CD4-positive, CD25-positive, alpha-beta regulatory T cell (primary cell): ENCODE measurements at places on chromosomes 1 and 21.

GRCh38 chr21:41428311-41428710 is 2.3 kb downstream of the MX1 start:
- no peak for DNase-seq
- H3K36me3 ChIP-seq = peaks cover 47% of the 10 kb centered on the region
- peaks cover 25% of the 10 kb centered on the region for H3K4me1 ChIP-seq
- no peak overlapping the region for H3K4me3 ChIP-seq
- no peak overlapping the region for H3K27ac ChIP-seq
- no peaks in the 10 kb centered on the region for H3K27me3 ChIP-seq

DNA sequence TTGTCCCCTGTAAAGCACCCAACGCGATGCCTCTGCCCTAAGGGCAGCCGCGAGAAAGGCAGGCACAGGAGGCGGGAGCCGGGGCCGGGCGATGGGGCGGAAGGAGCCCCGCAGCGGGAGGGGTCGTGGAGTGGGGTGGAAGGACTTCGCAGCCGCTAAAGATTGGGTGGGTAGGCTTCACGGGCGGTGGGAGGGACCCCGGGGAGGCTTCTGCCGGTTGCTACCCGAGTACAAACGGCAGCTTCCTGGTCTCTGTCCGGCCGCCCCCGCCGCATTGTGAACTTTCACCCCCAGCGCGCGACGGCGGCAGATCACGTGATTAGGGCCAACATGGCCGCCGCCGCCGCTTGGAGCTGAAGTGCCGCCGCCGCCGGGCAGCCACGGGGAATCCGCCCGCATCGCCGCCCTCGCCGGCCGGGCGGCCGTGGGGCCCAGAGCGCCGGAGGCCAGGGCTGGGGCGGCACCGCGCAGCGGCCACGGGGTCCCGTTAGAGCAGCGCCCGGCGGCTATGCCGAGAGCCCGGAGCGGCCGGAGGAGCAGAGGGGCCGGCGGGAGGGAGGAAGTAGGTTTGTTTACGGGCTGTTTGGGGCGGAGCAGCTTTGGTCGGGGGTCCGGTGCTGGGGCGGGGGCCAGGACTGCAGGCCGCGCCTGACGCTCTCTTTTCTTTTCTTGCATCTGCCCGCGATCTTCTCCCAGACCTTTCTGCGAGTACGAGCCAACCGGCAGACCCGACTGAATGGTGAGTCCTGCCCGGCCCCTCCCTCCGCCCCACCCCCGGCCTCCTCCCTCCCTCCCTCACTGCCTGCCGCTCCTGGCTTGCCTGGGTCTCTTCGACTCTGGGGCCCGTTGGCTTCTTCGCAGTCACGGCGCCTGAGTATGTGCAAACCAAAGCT is 42.4 kb downstream of the TMEM53 start:
- H3K4me3 ChIP-seq = peak overlapping the region; percentile 69
- H3K4me1 ChIP-seq = peaks cover 22% of the 10 kb centered on the region
- DNase-seq = peak; percentile 89
- H3K27ac ChIP-seq = peak overlapping the region; percentile 85
- peaks cover 41% of the 10 kb centered on the region for H3K36me3 ChIP-seq
- no peaks in the 10 kb centered on the region for H3K27me3 ChIP-seq

DNA sequence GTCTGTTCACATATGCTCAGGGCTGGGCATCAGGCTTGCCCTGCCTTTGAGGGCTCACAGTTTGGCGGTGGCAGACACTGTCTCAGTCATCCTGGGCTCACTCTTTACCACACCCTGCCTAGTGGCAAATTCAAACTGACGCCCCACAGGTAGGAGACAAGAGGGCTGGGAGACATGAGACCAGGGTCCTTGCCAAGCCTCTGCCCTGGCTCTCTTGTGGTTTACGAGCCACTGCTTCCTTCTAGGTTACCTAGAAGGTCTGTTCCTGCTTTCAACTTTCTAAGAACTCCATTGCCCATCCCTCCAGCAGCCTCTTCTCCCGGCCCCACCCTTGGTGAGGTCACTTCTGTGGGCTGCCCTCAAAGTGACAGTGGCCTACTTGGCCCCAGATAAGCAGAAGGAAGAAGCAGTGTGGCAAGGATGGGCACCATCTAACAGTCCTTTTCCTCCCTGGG is 10.5 kb downstream of the KIF21B start:
- no peak overlapping the region for H3K27ac ChIP-seq
- no peak overlapping the region for H3K4me3 ChIP-seq
- DNase-seq = peak; percentile 80
- H3K36me3 ChIP-seq = peaks cover 19% of the 10 kb centered on the region

GRCh38 chr21:20822666-20823065 is 175.5 kb upstream of the NCAM2 start:
- no peak overlapping the region for H3K4me3 ChIP-seq
- H3K4me1 ChIP-seq = no peaks in the 10 kb centered on the region
- DNase-seq = no peak

GRCh38 chr1:15950763-15951295 is 25.1 kb downstream of the ZBTB17 start:
- H3K4me1 ChIP-seq = peaks cover 50% of the 10 kb centered on the region
- peaks cover 17% of the 10 kb centered on the region for H3K36me3 ChIP-seq
- peak; percentile 52 for DNase-seq
- no peaks in the 10 kb centered on the region for H3K27me3 ChIP-seq

- no peak overlapping the region for H3K4me3 ChIP-seq
- no peak for DNase-seq
- no peaks in the 10 kb centered on the region for H3K27me3 ChIP-seq
- H3K36me3 ChIP-seq = peaks cover 7% of the 10 kb centered on the region
- H3K4me1 ChIP-seq = peaks cover 37% of the 10 kb centered on the region
- H3K27ac ChIP-seq = no peak overlapping the region
These were observed 1.2 kb downstream of the LRRC42 start for GRCh38 chr1:53947172-53947907.

DNA sequence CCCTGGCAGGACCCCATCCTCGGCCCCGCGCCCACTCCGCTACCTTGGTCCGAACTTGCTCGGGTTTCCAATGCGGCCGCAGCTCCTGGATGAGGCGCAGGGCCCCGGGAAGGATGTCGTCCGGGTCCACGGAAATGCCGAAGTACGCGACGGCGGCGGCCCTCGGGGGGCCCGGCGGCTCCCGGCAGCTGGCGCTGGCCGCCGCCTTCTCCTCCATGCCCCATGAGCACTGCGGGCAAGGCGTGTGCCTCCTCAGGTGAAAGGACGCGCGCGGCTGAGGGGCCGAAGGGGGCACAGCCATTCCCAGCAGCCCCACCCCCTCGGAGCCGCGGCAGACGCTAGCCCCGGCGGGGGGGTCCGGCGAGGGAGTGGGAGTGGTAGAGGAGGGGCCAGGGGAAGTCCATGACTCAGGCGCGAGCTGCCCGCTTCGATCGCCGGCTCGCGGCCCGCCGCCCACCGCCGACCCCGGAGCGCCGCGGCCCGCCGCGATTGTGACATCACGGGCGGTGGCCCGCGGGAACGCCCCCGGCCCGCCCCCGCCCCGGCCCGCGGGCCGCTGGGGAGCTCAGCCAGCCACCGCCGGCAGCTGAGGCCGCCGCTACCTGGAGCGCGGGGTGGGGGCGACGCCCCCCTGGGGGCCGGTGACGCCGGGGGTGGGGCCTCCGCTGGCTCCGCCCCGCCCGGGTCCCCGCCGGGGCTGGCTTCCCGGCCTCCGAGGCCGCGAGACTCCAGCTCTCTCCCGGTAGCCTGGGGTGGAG is at the start of gene ETNK2:
Gene ETNK2, minus strand, starts transcription at position 493 of the 758 bp plus-strand sequence. Its CDS starts 192 bp downstream, at position 301.
- H3K36me3 ChIP-seq = no peaks in the 10 kb centered on the region
- peak; percentile 44 for DNase-seq
- H3K27ac ChIP-seq = no peak within 1 kb of the TSS

DNA sequence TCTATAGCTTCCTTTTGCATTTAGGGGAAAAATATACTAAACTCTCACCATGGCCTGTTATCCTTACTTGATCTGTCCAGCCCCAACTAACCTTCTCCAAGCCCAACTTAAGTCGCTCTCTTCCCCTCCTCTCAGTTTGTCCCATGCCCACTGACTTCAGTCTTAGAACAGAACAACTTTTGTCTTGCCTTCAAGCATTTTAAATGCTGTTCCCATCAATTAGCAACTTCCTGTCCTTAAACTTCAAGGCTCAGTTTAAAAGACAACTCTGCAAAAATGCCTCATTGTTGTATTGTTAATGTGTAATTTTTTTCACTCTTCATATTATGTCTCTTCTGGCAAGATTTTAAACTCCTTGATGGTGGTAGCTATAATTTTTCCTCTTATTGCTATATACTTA is 526.9 kb downstream of the NEGR1 start:
- no peak overlapping the region for H3K4me3 ChIP-seq
- DNase-seq = no peak
- H3K4me1 ChIP-seq = no peaks in the 10 kb centered on the region
- no peaks in the 10 kb centered on the region for H3K36me3 ChIP-seq
- no peaks in the 10 kb centered on the region for H3K27me3 ChIP-seq
- no peak overlapping the region for H3K27ac ChIP-seq

DNA sequence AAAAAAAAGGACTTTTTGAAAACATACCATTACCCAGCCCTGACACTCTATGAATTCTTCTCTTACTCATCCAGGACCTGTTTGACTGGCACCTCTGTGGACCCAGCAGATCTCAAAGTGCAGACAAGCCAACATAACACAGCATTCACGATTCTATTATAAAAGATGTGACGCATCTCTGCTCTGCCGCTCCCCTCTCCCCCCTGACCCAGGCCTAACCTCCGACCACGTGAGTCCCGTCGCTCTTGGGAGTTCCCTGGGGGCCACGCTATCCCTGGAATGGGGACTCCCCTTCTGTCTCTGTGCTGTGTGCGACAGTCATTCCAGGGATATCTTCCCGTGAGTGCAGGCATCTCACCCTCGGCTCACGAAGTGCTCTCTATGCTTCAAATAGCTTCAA is 21.1 kb downstream of the LRRC38 start:
- no peak for DNase-seq
- no peak overlapping the region for H3K27ac ChIP-seq
- no peaks in the 10 kb centered on the region for H3K27me3 ChIP-seq
- no peak overlapping the region for H3K4me3 ChIP-seq
- H3K36me3 ChIP-seq = no peaks in the 10 kb centered on the region

- H3K27me3 ChIP-seq = peaks cover 6% of the 10 kb centered on the region
- no peaks in the 10 kb centered on the region for H3K36me3 ChIP-seq
- H3K27ac ChIP-seq = no peak overlapping the region
- peaks cover 34% of the 10 kb centered on the region for H3K4me1 ChIP-seq
- no peak overlapping the region for H3K4me3 ChIP-seq
These were observed 9.9 kb upstream of the DISC1 start for GRCh38 chr1:231616667-231617066.

DNA sequence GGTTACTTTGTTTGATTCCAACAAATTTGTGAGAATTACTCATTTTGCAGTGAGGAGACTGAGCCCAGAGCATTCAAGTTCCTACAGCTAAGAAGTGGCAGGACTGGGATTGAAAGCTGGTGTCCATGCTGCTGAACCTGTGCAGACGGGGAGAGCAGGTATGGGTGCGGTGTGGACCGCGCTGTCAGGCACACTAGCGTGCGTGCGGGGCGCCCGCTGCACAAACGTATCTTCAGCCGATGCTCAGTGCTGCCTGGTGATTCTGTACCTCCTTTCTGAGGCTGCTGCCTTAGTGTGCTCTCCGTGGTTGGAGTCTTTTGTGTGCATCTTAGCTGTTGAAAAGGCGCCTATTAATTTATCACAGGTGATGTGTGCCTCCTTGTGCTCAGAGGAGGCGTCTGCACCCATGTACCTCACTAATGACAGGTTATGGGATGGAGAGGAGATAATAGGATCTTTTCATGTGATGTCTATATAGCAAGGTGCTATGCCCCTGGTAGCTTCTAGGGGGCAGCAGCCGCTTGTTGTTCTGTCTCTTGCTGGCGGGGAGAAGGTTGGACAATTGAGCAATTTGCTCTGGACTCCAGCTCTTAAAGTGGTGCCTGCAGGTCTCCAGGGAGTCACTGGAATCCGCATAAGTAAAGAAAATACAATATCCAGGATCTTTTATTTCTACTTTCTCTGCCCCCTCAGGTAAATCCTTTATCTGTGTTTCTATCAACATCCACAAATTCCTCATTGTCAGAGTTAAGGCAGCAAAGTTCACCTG is 32.5 kb downstream of the PEX14 start:
- H3K27me3 ChIP-seq = no peaks in the 10 kb centered on the region
- no peak overlapping the region for H3K4me3 ChIP-seq
- peak; percentile 50 for DNase-seq
- no peaks in the 10 kb centered on the region for H3K36me3 ChIP-seq
- H3K27ac ChIP-seq = no peak overlapping the region

DNA sequence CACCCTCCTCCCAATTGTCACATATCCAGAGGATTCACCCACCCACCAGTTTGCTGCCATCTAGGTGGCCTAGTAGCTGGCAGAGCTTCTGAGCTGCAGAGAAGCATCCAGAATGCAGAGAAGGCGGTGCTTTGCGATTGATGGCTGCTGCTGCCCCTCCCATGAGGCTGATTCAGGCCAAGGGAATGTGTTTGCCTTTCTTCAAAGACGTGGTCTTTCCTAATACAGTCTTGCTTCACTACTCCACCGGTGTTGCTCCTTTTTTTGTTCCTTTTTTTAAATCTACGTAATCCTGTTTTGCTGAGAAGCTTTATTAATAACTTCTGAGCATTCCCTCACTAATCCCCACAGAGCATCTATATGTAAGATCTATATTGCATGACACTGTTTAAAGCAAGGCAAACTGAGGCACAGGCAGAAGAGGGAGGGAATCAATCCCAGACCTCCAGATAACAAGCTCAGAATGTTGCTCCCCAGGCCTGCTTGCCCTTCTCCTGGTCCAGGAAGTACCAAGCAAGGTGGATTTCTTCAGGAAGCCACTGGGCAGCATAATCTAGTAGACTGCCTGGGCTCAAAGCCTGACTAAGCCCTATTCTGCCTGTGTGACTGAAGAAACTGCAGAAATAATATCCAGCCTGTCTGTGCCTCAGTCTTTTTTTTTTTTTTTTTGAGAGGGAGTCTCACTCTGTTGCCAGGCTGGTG is 275.5 kb upstream of the FMN2 start:
- no peak overlapping the region for H3K27ac ChIP-seq
- H3K4me3 ChIP-seq = no peak overlapping the region
- DNase-seq = no peak
- no peaks in the 10 kb centered on the region for H3K36me3 ChIP-seq
- H3K4me1 ChIP-seq = peaks cover 14% of the 10 kb centered on the region
- no peaks in the 10 kb centered on the region for H3K27me3 ChIP-seq

DNA sequence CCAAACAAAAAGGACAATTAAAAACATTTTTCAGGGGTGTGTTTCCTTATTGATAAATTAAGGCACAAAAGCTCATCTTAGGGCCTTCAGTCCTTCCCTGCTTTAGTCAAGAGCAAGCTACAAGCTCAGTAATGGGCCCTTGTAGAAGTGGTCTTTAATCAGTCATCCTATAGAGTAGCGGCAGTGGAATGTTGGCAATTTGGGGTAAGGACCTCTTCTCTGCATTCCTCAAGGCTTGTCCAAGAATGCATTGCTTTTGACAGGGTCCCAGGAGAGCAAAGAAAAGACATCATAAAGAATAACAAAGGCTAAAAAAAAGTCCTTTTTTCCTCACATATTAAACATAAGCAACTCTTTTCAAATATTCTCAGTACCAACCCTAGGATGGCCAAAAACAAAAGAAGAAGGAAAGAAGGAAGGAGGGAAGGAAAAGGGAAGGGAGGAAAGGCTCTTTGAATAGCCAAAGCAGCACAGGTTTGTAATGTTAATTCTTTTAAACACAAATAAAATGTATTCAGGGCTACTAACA is 27.3 kb upstream of the CAMK1G start:
- no peaks in the 10 kb centered on the region for H3K4me1 ChIP-seq
- DNase-seq = no peak
- H3K27me3 ChIP-seq = peaks cover 2% of the 10 kb centered on the region
- no peaks in the 10 kb centered on the region for H3K36me3 ChIP-seq
- H3K27ac ChIP-seq = no peak overlapping the region
